ENCODE measurements at places on chromosomes 11 and 22.

DNA sequence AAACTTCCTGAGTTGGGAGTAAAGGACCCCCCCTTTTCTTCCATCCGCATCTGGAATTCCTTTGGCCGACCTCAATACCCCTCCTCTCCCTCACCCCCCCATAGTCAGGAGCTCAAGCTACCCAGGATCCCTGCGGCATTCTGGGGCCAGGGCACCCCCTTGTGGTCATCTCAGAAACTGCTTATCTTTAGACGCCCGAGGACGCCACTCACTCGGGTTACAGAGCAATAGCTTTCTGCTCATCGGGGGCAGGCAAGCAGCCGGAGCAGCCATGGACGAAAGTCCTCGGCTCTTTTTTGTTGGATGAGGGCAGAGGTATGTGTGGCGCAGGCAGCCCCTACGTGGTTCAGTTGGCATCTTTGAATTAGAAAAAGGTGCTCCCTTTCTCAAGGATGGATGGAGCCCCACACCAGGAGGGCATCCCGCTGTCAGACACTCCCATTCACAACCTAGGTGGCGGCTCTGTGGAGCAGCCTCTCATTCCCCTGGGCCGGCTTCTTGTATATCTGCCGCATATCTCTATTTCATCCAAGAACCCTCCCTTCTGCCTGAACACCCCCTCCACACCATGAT, 2.3 kb downstream of the C1QTNF5 start:
- DNase-seq: peak; percentile 37

- DNase-seq: no peak
Observed at GRCh38 chr22:19809741-19810140, 44.9 kb downstream of the GNB1L start.

- no peak for DNase-seq
Observed at GRCh38 chr11:122068141-122068540, 47.9 kb downstream of the BLID start.

GRCh38 chr11:36744375-36745168, 146.5 kb upstream of the RAG2 start:
- DNase-seq: no peak

DNA sequence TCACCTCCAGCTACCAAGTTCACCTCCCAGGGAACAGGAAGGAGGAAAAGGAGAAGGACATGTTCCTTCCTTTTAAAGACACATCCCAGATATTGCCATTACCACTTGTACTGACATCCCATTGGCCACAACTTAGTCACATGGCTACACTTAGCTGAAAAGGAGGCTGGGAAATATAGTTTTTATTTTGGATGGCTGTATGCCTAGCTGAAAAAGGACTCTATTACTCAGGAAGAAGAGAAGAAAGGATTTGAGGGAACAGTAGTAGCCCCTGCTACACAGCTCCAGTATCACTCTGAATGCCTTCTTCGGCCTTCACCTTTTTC, 2.1 kb upstream of the APOA5 start:
- DNase-seq: no peak

DNA sequence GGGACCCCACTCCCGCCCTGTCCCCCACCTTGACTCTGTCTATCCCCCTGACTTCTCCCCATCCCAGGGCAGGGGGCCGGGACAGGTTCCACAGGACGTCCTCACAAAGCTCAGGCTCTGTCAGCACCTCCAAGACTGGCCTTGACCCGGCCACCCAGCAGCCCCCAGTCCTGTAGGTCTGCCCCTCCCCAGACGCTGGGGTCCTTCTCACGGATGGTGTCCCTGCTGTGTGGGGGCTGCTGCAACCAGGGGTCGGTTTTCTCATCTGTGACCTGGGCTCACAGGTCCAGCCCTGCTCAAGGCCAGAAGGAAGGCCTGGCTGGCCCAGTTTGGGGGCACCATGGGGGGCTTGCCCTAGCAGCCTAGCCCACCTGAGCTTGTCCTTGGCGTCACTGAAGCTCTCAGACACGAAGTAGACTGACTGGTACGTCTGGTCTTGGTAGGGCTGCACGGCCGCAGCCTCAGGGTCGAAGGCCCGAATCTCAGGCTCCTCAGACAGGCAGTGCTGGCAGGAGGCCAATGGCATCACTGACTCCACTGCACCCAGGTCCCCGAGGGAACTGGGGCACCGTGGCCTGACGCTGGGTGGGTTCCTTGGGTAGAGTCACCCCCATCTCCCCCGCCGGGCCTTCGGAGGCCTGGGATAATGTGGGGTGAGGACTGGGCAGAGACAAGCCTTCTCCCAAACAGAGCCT, 4.0 kb upstream of the INS start:
- no peak for DNase-seq

GRCh38 chr22:17121233-17122195, at the start of gene TMEM121B:
Gene TMEM121B (minus strand): TSS chr22:17121360. CDS start chr22:17121127, 233 bp downstream.
- DNase-seq: no peak

- DNase-seq: no peak
Observed at GRCh38 chr11:61516675-61517572, 8.4 kb downstream of the LRRC10B start.

DNA sequence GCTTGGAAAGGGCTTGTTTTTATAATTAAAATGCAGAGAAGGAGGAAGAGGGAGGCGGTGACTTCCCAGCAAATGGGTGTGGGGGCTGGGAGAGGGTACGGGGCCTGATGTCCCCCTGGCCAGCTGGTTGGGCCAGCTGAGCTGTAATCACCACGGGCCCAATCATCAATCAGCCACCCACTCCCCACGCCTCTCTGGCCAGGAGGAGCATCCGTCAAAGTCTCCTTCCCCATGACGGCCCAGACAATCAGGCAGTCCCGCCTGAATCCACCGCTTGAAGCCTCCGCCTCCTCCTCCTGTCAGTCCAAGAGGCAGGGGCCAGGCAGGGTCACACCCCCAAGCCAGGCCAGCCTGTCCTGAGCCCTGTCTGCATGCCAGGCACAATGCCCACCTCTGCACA, 13.3 kb upstream of the CABP7 start:
- no peak for DNase-seq

- no peak for DNase-seq
Observed at GRCh38 chr22:19216579-19216978, 38.0 kb upstream of the SLC25A1 start.

- no peak for DNase-seq
Observed at GRCh38 chr22:32584650-32585049, 110.0 kb downstream of the FBXO7 start.

DNA sequence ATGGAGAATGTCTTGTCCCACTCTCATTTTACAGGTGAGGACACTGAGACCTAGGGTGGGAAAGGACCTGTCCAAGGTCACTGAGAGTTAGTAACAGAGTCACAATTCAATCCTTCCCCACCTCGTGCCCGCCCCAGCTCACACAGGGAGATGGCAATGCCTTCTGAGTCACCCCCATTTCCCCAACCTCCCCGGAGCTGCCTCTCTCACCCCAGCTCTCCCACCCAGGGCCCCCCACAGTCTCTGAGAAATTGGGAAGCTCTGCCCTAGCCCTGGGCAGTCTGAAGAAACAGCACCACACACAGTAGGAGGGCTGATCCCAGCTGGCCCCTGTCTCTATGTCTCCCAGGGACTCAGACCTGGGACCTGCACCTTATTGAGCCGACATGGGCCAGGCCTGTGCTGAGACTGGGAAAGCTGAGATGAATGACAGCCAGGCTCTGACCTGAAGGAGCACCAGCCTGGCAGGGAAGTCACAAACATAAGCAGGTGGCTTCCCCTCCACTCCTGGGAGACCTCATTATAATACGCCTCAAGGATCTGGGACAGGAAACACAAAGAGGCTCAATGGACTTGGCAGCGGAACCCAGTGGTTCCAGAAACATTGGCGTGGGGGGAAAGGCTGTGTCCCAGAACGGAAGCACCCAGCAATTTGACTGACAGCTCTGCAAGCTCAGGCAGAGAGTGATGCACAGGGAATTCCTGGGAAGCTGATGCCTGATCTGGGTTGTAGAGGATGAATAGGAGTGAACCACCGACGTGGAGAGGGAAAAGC, 51.0 kb downstream of the CD6 start:
- no peak for DNase-seq

- DNase-seq: no peak
Observed at GRCh38 chr11:27355575-27356104, 7.4 kb downstream of the CCDC34 start.

DNA sequence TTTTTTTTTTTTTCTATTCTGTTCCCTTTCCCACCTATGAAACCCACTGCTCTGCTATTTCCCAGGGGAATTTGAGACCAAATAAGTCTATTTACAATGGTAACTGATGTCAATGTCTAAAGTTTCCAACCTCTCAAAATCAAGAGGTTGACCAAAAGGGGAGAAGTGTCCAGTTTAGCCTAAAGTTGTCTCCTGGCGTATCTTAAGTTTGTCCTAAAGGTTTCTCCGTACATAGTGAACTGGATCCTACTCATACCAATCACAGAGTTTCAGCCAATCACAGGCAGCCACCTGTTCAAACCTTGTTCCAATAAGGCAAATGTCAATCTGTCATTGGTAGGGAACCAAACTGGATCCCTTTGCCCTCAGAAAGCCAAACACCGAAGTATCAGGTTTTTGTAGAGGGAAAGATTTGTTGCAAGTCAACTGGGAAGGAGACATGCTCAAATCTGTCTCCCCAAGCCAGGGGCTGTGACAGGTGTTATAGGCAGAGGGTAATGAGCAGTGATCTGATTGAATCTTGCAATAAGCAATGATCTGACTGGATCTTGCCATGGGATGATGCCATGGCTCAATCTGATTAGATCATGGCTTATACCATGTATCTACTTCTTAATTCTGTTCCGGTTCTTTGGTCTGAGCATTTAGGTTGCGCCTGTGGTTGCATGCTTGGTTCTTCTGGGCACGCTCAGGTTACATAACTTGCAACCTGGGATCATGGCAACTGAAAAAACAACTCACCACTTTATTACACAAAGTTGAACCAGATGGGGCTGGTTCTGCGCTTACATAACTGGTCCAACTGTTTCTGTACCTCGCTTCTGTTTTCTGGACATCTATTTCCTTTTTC, 1.1 kb upstream of the VPS37C start:
- no peak for DNase-seq

- no peak for DNase-seq
Observed at GRCh38 chr11:12824281-12825041, 150.2 kb downstream of the TEAD1 start.

DNA sequence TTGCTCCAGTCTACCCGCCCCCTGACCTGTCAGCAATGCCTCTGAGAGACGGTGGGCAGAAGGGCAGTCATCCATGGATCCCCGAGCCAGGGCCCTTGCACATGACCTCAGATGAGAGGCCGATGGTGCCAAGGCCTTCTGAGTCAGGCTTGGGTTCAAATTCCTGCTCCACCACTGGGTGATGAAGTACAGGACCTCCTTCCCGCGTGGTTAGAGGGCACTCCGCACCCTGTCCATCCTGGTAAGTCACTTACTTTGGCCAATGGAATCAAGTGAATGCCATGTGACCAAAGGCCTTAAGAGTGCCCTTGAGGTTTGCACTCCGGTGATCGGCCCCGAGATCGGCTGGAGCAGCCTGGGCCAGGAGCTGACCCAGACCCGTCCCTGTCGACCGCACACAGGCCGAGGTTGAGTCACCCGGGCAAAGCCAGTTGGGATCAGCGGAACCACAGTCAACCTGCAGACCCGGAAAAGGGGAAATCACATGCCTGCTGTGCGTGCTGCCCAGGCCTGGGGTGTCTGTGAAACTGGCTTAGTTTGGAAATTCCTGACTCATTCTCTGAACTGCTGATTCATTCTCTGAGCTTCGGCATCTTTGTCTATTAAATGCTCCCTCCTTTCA, 48.9 kb downstream of the RTL6 start:
- DNase-seq: no peak

DNA sequence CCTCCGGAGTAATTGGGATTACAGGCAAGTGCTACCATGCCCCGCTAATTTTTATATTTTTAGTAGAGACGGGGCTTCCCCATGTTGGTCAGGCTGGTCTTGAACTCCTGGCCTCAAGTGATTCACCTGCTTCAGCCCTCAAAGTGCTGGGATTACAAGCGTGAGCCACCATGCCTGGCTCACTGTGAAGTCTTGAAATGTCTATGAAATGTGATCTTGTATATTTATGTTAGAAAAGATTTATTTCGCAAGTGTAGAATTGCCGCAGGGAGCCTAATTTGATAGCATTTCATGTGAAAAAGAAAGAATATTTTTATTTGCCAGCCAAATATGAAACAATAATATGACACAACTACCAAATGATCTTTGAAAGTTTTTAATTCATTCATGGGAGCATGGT, 52.1 kb downstream of the GRAMD1B start:
- no peak for DNase-seq

DNA sequence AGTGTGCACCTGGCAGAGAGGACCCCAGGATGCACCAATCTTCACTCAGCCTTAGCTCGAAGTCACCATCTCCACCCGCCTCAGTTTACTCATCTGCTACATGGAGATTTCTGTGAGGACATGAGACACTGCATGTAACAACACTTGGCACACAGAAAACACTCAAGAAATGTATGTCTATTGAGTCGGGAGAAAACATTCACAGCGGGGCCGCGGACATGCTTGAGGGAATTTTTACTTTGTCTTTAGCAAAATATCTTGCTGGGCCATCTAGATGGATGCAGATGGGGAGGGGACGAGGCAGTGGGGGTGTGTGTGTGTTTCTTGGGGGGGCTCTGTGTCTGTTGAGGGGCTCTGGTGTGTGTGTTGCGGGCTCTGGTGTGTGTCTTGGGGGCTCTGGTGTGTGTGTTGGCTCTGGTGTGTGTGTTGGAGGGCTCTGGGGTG, 28.4 kb upstream of the RFPL3 start:
- no peak for DNase-seq

GRCh38 chr11:86152006-86152862, 83.3 kb upstream of the PICALM start:
- no peak for DNase-seq

- DNase-seq: no peak
Observed at GRCh38 chr11:84465040-84465439, 1162.1 kb downstream of the DLG2 start.

- DNase-seq: no peak
Observed at GRCh38 chr22:50306753-50307749, at the start of gene PLXNB2. Gene PLXNB2 (minus strand): TSS chr22:50307646. CDS start chr22:50290584, 17,062 bp downstream.

Data from stimulated activated CD4-positive, alpha-beta T cell treated with anti-CD3 and anti-CD28 coated beads, Interleukin-1b, Interleukin-23, amount 100 ng/mL, for 1 hour (primary cell).